Stimulated activated CD4-positive, alpha-beta T cell treated with anti-CD3 and anti-CD28 coated beads, Interleukin-1b, Interleukin-23, amount 100 ng/mL, for 24 hours (primary cell): ENCODE measurements at places on chromosomes 11 and 22.

- no peak for DNase-seq
Observed at GRCh38 chr11:62149986-62150886, 26.4 kb downstream of the INCENP start.

- DNase-seq, result no peak
Observed at GRCh38 chr11:96143041-96143521, 199.9 kb downstream of the MAML2 start.

DNA sequence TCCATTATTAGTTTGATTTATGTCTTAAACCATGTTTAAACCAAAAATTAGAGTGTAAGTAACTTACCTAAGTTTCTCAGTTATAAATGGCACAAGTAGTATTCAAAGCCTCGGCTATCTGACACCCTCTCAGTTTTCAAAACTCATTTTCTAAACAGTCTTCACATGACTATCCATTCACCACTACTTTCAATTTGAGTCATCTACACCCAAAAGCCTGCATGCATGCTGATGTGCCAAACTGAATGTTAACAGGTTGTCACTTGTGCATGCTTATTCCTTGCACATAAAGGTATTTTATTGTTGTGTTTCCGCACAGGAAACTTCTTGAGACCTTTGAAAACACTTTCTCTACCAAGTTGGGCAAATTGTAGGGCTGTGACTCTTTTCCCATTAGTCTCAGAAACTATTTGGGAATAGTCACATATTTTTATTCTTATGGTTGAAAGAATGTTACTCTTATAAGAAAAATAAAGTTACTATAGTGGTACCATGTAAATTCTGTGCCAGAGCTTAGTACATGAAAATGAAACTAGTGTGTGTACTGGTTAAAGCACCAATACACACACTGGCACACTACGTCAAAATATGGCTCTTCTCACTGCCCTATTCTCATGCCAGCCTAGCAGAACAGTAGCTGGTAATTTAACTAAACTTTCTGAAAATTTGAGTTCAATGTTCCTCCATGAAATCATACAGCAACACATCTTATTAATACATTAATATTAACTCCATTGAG is 2.2 kb upstream of the OR51E2 start:
- DNase-seq, result no peak

- no peak for DNase-seq
Observed at GRCh38 chr11:122082205-122082604, 33.8 kb downstream of the BLID start.

GRCh38 chr22:29581799-29582198 is 886 bp upstream of the NIPSNAP1 start:
- no peak for DNase-seq

GRCh38 chr11:27618281-27618915 is 81.9 kb downstream of the BDNF start:
- no peak for DNase-seq

DNA sequence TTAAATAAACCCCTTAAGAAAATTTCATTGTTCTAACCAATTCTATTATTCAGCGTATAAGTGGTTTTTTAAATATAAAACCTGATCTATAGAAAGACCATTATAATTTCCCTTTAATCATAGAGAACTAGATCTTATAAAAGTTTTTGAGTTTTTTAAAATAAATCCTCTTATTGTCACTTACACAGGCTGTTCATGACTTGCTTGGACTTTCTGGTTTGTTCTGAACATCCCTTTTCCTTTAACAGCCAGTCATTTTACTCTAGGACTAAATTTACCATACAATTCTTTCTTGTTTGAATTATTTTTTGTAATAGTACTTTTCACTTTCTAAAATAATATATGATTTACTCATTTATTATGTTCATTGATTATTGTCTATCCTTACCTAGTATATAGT is 4.7 kb downstream of the NXPE2 start:
- no peak for DNase-seq

DNA sequence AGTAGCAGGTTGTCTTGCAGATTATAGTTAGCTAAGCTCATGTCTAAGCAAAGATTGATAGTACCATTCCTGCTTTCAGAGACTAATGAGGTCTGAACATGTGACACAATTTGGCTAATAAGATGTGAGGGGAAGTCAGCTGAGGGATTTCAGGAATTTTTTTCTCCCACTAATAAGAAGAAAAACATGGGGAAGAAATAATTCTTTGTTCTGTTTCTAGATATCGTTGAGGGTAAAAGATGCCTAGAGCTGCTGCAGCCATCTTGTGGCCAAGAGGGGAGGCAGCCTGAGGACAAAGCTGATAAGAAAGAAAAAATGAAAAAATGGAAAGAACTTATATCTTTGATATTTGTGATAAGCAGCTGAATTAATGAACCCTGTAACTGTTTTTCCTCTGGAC is 1334.4 kb downstream of the LRRC4C start:
- DNase-seq, result no peak

GRCh38 chr11:44590769-44591168 is 25.3 kb downstream of the CD82 start:
- no peak for DNase-seq

DNA sequence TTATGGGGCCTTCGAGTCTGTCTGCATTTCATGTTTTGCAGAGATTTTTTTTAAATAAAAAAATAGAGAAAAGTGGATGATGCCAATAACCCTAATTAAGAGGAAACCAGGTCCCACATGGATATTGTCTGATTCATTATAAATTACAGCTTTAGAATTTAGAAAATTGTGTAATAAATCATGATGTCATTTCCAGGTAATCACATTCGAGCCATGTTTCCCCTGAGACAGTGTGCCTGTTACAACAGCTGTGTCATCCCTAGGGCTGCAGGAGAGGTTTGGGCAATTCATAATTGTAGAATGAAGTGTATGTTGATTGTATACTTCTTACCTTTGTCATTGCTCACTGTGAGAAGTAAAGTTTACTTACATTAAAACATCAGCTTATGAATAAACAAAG is 38.3 kb downstream of the NCAM1 start:
- DNase-seq, result no peak

- no peak for DNase-seq
Observed at GRCh38 chr22:40671369-40671768, 7.9 kb upstream of the MCHR1 start.

DNA sequence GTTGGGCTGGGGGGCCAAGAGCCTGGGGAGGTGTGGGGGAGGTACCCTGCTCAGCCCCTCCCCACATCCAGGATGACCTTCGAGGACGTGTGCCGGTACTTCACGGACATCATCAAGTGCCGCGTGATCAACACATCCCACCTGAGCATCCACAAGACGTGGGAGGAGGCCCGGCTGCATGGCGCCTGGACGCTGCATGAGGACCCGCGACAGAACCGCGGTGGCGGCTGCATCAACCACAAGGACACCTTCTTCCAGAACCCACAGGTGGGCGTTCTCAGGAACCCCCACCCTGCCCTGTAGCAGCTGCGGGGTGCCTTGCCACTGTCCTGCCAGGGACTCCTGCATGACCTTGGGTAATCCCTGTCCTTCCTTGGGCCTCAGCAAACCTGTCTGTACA is 10.0 kb upstream of the MYO7A start:
- DNase-seq, result no peak

DNA sequence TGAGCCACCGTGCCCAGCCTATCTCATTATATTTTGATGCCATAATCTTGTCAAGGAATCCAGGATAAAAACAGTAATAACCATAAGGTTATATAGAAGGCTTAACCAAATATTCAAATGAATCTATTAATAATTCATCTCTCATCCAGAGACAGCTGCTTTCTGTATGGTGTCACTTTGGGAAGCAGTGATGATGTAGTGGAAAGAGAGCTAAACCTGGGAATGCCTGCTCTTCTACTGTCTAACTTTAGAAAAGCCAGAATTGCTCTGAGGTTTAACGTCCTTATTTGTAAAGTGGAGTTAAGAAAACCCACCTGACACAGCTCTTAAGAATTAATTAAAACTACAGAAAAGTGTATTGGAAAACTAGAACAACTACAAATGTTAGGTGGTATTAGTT is 29.3 kb upstream of the OR10D3 start:
- no peak for DNase-seq

- no peak for DNase-seq
Observed at GRCh38 chr22:23045461-23045860, 24.9 kb upstream of the GNAZ start.

DNA sequence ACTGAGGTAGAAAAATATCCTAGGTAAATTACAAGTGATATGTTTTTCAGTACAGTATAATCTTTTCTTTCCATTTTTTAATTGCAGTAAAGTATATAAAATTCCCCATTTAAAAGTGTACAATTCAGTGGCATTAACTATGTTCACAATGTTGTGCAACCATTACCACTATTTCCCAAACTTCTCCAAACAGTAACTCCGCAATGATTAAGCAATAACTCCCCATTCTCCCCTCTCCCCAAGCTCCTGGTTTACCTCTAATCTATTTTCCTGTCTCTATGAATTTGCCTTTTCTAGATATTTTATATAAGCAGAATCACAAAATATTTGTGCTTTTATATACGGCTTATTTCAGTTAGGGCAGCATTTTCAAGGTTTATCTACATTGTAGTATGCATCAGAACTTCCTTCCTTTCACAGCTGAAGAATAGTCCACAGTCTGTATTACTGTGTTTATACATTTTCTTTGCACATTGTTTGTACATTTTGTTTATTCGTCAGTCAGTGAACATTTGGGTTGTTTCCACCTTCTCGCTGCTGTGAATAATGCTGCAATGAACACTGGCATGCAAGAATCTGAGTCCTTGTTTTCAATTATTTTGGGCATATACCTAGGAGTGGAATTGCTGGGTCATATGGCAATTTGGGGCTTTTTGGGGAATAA is 110.7 kb downstream of the RPL27A start:
- no peak for DNase-seq

- DNase-seq, result no peak
Observed at GRCh38 chr22:46794491-46794890, 32.0 kb downstream of the TBC1D22A start.

- no peak for DNase-seq
Observed at GRCh38 chr22:33577862-33578411, 342.3 kb downstream of the LARGE1 start.

- no peak for DNase-seq
Observed at GRCh38 chr22:27637604-27638003, 164.0 kb downstream of the MN1 start.

DNA sequence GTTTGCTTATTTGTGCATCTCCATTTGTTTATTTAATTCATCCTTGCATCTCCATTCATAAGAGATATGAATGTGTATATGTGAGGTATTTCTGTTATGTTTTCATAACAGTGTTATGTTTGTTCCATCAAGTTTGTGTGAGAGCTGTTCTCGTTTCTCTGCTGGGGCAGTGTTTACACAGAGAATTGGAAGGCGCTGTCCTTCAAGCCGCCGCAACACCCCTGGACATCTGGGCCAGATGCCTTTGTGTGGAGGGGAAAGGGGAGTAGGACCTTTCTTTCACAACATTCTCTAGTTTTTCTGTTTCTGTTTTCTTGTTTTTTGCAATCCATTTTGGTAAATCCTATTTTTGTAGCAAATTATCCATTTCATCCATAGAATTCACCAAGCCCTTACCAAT is 7.0 kb upstream of the TM7SF2 start:
- DNase-seq, result no peak

- no peak for DNase-seq
Observed at GRCh38 chr11:12792590-12792989, 118.4 kb downstream of the TEAD1 start.

DNA sequence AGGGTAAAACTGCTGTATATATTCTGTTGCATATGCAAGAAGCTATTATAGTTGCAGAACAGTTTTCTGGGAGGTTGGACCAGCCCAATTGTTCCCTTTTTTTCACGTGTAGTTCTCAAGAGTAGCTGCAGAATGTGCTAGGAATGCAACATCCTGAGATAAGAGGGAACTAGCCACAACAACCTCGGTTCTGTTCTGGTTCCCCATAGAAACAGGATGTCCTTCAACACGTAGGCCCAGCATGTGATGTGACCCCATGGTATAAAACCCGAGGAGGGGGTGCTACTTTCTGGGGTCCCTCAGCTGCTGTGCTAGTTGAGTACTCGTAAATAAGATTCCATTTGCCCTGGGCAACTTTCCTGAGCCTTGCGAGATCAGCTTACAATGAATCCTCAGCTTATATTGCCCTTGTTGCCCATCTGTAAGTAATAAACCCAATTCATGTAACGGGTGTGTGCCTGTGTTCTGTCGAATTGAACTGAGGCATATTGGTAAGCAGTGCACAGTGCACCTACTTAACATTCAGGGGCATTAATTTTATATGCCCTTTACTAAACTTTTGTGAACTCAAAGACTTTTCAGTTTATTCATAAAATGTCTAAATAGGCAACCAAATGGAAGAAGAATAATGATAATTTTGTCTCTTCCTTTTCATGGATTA is 23.0 kb upstream of the TRAF6 start:
- no peak for DNase-seq

DNA sequence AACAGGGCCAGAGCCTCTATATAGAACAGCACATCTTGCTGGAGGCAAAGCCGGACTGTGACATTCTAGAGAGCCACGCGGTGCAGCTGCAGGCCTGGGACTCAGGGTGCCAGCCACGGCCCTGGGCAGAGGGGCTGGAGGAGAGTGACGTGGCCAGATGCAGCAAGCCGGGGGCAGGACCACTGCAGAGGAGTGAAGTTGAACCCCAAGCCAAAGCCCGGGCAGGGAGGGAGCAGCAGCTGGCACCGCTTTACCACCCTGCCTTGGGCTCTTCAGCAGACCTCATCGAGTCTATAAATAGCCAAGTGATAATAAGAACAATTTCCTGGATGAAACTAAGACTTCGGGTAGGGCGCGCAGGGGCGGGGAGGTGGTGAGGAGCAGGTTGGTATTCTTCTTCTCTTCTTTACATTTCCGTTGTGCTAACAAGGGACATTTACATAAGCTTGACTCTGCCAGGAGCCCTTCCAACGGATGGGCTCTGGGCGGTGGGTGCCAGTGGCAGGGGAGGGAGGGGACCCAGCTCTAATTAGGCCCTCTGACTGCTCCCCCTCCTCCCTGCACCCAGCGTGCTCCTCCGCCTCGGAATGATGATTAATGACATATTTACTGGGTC is 110.2 kb downstream of the ST3GAL4 start:
- DNase-seq, result no peak

GRCh38 chr22:45961679-45962433 is 15.1 kb downstream of the WNT7B start:
- no peak for DNase-seq

DNA sequence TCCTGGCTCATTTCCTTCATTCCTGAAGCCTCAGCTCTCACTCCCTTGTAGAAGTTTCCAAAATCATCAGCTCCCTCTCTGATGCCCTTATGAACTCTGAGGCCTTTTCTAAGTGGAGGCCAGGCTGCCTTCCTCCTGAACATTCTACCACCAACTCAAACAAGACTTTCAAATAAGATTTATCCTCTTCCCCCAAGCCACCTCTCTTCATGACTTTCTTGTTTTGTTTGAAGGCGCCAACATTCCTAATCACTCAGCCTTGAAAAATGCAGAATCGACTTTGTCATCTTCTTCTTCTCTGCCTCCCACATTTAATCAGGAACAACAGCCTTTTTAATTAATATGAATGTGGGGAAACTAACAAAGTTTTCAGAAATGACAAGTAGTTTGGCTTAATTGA is 927.9 kb downstream of the OPCML start:
- no peak for DNase-seq
